Stimulated activated CD4-positive, alpha-beta T cell treated with anti-CD3 and anti-CD28 coated beads, Interleukin-1b, Interleukin-23, amount 100 ng/mL, for 4 hours (primary cell): ENCODE measurements at places on chromosomes 13 and 19.

DNA sequence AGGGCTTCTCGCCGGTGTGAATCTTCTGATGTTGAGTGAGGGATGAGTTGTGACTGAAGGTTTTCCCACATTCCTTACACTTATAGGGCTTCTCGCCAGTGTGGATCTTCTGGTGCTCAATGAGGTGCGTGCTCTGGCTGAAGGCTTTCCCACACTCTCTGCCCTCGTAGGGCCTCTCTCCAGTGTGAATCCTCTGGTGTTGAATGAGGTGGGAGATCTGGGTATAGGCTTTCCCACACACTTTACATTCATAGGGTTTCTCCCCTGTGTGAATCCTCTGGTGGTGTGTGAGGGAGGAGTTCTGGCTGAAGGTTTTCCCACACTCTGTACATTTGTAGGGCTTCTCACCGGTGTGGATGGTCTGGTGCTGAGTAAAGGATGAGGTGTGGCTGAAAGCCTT lies 33.2 kb downstream of the ZNF473 start:
- DNase-seq: no peak

- no peak for DNase-seq
Measured at GRCh38 chr19:7863971-7864689, 10.1 kb downstream of the PRR36 start.

DNA sequence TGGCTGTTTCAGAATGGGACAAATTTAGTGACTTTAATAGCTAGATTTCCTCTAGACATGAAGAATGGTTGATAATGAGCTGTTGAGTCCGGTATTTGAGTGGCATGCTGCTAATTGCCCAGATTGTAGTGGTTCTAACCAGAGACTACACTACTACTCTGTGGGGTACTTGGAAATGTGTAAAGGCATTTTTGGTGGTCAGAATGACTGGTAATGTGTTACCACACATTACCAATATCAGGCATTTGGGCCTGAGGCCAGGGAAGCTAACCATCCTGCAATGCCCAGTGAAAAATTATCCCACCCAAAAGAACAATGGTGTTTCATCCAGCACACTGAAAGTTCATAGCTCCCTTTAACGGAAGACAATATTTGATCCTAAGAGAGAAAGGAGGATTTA lies 17.5 kb upstream of the N4BP2L1 start:
- no peak for DNase-seq

DNA sequence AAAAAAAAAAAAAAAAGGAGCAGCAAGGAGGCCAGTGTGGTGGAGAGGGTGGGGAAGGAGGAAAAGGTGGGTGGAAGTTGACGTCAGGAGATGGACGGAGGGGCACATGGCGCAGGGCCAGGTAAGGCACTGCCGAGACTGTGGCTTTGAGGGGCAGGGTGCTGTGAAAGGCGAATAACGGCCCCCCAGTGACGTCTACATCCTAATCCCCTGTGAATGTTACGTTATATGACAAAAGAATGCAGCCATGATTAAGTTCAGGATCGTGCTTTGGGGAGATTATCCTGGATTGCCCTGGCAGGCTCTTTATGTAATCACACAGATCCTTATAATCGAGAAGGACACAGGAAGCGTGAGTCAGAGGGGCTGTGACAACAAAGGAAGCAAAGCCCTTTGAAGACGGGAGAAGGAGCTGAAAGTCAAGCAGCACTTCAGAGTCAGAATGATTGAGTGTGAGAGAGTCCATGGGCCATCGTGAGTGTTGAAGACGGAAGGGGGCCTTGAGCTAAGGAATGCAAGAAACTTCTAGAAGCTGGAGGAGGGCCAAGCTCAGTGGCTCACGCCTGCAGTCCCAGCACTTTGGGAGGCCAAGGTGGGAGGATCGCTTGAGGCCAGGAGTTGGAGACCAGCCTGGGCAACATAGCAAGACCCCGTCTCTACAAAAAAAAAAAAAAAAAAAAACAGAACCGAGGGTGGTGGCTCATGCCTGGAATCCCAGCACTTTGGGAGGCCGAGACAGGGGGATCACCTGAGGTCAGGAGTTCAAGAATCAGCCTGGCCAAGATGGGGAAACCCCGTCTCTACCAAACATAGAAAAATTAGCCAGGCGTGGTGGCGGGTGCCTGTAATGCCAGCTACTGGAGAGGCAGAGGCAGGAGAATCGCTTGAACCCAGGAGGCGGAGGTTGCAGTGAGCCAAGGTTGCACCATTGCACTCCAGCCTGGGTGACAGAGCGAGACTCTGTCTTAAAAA lies 13.8 kb upstream of the CEACAM16 start:
- DNase-seq: no peak

- no peak for DNase-seq
Measured at GRCh38 chr13:44165889-44166496, 207.6 kb upstream of the SERP2 start.

DNA sequence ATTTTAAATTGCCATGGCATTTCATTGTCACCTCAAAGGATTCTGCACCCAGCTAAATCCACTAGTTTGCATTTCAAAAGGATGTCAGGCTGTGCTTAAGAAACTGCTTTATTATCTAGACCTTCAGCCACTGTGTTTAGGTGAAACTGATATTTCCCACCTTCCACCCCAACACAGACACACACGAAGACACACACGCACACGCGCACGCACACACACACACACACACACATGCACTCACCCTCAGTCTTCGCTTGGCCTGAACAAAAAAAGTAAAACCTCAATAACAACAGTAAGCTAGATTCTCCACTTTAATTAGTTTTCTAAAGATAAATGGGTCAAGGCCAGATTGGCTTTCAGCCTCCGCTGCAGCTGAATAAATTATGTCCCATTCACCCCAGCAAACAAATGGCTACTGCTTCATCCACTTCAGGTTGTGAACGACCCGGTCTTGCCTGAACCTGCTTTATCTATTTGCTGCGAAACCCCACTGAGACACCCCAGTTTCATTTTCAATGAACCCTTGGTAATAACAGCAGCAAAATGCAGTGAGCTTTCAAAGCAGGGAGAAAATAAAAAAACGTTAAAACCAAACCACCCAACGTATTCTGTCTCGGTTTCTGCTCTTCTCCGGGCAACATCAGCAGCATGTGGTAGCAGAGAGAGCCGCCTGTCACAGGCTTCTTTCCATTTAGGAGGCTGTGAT lies 166.8 kb downstream of the DCT start:
- no peak for DNase-seq

DNA sequence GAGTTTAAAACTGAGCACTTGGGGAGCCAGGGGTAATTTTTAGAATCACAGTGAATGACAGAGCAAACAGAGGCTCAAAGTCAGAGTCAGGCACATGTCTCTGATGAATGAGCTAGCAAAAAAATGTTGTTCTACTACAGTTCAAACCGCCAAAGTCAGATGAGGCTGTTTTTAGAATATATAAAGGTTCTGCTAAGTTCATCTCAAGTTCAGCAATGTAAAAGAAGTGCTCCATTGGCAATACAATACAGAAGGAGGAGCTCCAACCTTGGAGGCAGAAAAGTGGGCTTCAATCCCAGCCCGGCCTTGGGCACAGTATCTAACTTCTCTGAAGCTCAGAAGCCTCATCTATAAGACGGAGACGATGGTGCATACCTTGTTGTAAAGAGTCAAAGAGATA lies 70.1 kb upstream of the IPO5 start:
- DNase-seq: no peak

GRCh38 chr13:43611281-43612273 lies 175.2 kb downstream of the ENOX1 start:
- DNase-seq: no peak

DNA sequence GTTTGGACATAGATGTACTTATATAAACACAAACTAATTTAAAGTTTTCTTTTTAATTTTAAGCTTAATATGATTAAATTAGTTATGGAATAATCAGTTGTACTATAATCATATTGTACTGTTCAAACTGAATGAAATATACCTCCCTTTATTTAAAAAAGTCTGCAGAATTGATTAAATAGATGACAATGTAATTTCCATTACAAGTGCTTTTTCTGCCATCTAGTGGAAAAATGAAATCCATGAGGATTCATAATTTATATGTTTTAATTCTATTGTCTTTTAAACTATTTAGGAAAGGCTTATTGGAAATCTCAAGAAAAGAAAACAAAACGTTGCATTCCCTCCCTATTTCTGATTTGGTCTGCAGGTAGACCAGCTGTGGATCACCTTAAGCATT lies 30.9 kb downstream of the MZT1 start:
- DNase-seq: no peak

DNA sequence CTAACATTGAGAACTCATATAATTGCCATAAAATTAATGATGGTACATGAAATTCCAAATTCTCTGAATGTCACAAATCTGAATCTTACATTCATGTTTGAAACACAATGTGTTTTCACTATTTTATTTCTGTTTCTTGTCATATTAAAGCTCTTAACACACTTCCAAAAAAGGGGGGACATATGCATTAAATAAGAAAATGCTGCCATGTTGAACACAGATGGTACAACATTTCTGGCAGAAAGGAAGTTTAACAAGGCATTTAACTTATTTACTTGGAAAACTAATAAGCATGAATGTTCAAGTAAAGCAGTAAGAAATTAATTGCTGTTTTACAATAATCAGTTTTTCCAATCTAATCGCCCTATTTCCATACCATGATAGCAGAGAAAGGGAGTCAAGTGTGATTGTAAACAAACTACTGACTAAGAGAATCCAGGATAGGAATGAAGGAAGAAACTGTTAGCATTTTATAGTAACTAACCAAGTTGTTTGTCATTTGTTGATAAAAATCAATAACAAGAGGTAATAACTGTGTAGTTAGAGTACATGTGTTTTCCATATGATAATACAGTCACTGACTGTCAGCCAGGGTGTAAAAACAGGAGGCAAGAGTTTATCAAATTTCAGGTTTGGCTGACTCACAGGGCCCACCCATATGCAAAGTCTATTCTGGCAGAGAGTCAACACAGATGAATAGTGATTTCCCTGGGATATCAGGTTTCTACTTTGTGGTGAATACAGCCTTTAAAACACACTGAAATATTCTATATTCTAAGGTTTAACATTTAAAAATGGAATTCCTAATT lies 5.7 kb upstream of the FOXO1 start:
- DNase-seq: no peak

- no peak for DNase-seq
Measured at GRCh38 chr13:77033717-77034302, 6.9 kb upstream of the FBXL3 start.

- DNase-seq: no peak
Measured at GRCh38 chr13:37456506-37456905, 142.1 kb downstream of the POSTN start.

DNA sequence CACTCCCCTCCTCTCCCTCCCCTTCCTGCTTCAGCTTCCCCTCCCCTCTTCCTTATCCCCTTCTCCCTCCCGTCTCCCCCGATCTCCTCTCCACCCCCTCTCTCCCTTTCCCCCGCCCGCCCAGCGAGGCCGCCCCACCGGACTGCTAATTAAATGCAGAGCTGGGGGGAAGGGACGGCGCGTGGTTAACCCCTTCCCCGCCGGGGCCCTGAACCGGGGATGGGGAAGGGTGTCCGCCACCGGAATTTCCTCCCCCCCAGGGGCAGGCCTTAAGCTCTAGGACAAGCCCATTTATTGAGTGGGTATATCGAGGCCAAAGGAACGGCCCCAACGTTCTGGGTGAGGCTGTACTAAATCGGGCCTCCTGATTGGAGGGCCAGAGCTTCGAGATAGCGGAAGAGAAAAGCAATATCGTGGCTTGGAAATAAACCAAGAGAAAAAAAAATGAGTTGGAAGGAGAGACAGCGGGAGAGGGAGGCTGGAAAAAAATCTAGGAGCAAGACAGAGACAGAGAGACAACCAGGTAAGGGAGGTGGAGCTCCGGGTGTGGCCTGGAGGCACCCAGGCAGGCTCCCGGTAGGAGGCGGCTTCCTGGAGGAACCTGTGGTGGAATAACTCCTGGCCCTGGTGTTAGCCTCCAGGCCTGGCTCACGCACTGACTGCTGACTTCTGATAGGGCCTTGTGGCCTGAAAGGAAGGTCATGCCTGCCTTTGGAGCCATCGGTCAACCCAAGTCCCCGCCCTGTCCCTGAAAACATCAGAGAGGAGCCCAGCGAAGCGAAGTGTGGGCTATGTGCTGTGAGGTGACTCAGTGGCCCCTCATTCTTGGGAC lies 11.6 kb upstream of the JUND start:
- DNase-seq: no peak

DNA sequence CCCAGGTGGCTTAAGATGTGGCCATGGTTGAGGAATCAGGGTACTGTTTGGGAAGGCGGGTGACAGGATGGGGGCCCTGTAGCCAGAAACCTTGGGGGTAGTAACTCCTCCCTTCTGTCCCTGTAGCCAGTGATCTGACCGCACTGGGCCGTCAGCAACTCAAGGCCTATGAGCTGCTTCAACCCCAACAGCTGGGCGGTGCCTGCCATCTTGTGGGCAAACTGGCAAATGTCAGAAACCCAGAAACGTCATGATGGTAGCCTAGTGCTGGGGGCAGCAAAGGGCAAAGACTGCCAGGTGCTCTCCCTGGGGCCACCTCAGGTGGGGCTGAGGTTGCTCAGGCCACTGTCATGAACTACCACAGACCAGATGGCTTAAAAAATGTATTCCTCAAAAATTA lies 3.5 kb downstream of the COPE start:
- no peak for DNase-seq

DNA sequence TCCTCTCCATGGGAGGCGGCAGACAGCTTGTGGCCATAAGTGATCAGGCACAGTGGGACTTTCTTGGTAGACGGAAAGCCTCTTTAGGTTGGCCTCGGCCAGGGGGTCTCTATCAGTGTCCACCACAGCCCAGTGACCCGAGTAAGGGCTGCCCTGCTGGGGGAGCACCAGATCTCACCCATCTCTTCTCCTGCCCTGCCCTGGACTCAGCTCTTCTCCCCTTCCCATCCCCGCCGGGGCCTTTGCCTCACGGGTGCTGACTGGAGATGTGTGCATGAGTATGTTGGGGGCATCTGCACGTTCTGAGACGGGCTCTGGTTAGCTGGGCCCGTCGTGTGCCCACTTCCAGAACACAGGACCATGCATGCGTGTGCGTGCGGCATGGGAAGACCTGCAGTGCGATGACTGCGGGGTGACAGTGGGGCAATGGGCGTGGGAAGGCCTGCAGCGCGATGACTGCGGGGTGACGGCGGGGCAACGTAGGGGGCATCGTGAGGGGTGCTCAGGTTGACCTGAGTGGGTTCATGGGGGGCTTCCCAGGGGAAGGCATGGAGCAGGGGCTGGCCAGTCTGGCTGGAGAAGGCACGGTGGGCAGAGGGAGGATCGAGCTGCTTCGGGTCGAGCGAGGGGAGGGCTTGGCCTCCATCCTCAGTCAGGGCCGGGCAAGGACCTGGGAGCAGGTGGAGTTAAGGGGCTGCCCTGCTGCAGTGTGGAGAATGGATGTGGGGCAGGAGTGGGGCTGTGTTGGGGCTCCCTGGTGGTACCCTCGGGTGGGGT lies 15.9 kb downstream of the EPN1 start:
- DNase-seq: no peak
